ENCODE measurements at places on chromosomes 7 and 10. TPM values are rescaled to one million over a fixed set of nuclear protein-coding genes. Genes with fewer than 3 reads are reported as not detected.

DNA sequence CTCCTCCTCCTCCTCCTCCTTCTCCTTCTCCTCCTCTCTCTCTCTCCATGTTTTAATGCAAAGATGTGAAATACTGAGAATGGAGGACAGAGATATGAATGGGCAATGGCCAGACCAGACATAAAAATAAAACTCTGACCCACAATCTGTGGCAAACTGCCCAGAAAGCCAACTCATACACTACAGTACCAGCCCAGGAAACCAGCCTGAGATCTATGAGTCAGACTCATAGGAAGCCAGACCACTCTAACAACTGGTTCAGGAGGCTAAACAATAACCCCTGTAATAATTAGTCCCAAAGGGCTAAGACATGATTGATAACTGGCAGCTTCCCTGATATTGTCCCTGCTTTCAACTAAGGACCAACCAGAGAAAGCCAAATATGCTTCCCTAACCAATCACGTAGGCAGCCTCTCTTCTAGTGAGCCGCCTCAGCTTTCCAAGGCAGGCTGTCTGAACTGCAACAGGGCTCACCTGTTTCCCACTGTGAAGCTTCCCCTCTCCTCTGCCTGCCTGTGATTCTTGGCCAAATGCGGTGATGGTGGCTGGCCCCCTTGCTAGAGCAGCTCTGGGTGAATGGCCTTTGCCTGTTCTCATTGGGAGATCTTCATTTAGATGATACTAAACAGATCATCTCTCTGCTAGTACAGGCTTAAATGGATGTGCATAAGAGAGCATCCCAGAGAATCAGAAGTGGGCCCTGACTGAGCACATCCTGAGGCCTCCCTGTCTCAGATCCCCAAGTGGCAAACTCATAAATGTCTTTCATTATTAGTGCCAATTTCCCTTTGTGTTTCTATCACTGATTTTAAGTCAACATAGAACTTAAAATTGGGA, 817.6 kb downstream of the TNS3 start:
- DNase-seq: peak; percentile 11

DNA sequence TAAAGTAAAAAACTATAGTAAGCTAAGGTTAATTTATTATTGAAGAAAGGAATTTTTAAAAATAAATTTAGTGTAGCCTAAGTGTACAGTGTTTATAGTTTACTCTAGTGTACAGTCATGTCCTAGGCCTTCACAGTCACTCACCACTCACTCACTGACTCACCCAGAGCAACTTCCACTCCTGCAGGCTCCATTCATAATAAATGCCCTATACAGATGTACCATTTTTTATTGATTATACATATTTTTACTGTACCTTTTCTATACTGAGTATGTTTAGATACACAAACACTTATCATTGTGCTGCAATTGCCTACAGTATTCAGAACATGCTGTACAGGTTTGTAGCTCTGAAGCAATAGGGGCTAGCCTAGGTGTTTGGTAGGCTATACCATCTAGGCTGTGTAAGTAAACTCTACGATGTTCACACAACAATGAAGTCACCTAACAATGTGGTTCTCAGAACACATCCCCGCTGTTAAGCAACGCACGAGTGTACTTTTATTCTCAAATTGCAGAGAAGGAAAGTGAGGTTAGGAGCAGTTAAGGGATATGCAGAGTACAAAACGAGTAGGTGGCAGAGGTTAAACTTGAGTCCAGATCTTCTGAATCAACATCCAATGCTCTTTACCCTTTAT, 38.9 kb upstream of the PLCE1 start:
- no peak for DNase-seq

DNA sequence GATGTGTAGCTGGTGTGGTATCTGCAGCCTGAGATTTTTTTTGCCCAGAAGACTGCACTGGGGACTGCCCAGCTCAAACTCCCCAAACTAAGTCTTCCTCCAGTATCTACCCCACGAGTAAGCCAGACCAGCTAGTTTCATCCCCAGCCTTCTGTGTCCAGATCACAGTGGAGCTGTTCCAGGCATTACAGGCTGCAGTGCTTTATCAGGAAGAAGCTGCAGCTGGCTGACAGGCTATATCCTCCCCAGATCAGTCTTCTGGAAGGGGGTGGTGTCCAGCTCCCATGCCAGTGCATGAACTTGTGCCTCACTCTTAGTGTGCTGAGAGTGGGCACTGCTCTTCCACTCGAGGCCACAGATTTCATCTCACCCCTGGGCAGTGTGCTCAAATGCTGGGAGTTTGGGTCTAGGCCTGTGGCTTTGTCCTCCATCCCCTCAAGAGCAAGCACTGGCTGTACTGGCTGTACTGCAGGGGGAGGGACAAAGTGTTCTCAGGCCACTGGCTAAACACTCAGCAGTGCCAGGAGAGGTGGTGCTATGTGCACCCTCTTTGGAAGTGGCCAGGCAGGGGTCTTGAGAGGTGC, 679.1 kb upstream of the COBL start:
- no peak for DNase-seq

The MMD2 gene
- 14.7 TPM for total RNA-seq

DNA sequence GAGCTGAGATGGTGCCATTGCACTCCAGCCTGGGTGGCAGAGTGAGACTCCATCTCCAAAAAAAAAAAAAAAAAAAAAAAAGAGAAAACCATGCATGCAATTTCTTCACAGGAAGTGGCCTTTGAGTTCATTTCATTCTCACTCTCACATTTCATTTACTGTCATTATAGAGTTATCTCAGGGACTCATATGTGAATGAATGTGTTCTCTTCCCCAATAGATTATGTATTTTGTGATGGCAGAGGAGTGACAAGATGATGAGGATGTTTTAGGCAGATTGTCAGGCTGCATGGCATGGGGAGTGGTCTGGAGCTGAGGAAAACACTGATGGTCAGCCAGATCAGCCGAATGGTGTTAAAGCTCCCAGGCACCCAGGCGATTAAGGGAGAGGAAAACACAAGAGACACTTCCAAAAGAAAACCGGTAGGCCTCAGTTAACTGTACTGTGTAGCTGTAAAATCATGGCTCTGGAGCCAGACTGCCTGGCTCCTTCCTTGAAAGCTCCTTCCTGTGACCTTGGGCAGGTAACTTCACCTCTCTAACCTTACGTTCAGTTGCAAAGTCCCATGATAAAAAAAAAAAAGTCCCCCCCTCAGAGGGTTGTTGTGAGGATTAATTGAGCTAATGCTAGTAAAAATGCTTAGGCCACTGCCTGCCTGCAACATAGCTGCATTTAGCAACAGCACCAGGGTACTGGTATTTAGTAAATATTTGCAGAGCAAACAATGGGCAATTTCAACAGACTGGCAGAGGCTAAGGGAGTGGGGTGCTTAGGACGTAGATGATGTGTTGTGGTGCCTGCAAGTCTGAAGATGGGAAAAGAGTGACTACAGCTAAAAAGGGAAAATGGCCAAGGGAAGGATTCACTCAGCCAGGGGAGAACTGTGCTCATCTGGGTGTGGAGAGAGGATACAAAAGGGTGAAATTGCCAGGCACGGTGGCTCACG, 6.9 kb downstream of the FRAT2 start:
- DNase-seq: peak; percentile 47

DNA sequence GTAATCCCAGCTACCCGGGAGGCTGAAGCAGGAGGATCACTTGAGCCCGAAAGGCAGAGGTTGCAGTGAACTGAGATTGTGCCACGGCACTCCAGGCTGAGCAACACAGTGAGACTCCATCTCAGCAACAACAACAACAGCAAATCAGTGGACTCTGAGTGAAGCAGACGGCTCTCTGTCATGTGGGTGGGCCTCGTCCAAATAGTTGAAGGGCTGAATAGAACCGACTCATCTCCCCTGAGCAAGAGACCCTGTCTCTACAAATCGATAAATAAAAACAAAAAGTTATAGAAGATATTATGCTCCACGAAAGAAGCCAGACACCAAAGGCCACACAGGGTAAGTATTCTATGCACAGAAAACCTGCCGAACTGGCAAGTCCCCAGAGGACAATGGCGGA, 45.9 kb downstream of the UNCX start:
- no peak for DNase-seq

DNA sequence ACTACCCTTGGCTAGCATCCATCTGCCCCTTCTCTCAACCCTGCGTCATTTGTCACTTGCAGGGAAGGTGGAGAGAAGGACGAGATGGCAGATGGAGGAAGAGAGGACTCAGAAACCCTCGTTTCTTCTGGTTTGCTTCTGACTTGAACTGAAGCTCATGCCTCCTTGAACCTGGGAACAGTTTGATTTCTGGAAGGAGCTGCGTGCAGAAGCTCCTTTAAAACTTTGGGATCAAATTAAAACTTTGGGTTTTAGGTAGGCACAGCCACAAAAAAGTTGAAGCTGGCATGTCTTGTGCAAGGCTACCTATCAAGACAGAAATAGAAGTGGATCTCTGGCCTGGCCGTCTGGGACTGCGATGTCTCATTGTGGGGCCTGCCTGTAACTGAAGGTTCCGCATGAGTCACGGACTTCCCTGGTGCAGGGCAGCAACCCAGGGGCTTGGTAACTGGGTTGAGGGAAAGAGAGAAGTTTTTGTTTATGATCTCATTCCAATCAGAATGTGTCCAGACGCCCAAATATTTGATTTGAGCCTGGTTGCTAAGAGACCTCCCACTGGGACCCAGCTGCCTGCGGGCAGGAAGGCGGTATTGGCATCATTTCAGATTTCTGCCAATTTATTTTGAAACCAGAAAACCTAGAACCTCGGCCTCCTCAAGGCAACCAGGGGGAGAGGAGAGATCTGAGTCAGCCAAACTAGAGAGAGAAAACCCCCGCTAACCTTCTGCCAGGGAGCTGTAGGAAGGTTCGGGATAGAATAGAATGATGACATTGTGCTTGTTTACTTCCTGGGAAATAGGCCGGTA, 15.8 kb upstream of the CAMK1D start:
- DNase-seq: peak; percentile 42

DNA sequence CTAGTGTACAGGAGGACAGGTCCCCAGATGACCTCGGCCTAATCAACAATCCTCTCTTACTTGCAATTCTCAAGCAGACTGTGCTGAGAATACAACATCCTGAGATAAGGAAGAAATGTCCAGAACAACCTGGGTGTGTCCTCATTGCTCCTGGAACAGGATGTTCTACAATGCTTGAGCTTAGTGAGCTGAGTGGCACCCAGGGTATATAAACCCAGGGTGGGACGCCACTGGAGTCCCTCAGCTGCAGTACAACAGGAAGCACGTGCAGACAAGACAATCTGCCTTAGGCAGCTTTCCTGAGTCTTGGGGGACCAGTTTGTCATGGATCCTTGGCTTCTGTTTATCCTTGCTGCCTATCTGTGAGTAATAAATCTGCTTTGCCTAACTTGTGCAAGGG, 27.7 kb upstream of the SLC25A13 start:
- DNase-seq: peak; percentile 53

GRCh38 chr10:97896756-97897358, 47.2 kb downstream of the GOLGA7B start:
- no peak for DNase-seq

The FOXI2 gene
- total RNA-seq: not detected

DNA sequence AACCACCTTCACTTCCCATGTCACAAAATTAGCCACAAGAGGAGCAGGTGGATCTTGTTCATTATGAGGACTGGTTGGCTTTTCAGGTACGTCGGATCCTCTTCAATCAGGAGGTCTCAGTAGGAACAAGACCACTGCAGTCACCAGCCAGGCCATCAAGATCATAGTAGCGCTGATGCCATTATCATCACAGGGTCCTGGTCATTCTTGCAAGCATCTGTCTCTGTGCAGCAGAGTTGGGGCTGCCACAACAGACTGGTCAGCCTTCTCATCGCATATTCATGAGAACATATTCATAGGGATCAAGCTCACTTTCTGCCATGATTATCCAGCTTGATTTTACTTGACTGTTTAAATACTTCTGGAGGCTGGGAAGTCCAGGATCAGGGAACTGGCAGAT, 67.1 kb downstream of the ADCYAP1R1 start:
- DNase-seq: peak; percentile 1
